ENCODE measurements at places on chromosomes 5 and 9.

DNA sequence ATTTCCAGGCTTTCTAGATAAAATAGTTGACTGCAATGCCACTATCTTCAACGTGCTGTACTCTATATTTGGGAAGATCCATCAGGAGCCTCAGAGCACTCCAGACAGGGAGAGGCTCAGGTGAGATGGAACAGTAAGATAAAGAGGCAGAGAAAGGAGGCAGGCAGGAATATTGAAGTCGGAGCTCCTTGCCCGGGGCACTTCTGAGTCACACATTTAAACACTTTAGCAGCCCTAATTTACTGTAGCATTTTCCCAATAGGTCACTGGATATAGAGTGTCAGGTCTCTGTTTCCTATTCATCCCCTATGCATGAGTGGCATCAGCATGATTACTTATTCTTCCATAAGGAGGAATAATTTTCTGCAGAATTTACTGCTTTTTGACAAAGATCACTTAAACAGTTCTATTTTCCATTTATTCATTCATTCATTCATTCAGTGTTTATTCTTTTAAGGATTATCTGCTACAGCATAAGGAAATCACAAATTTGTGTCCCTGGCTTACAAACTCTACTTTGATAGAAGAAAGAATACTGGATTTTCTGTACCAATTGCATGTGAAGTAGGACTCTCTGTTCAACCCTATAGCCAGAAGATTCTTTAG lies 170.7 kb downstream of the MAPKAP1 start:
- no peak for DNase-seq

GRCh38 chr9:4656621-4657020 lies 5.5 kb upstream of the PLPP6 start:
- DNase-seq = no peak

GRCh38 chr9:14179449-14179848 lies 134.5 kb downstream of the NFIB start:
- no peak for DNase-seq

GRCh38 chr9:125447202-125447802 lies 185.7 kb downstream of the GAPVD1 start:
- DNase-seq = no peak

GRCh38 chr9:27460226-27461023 lies 63.7 kb upstream of the IFNK start:
- peak; percentile 63 for DNase-seq

DNA sequence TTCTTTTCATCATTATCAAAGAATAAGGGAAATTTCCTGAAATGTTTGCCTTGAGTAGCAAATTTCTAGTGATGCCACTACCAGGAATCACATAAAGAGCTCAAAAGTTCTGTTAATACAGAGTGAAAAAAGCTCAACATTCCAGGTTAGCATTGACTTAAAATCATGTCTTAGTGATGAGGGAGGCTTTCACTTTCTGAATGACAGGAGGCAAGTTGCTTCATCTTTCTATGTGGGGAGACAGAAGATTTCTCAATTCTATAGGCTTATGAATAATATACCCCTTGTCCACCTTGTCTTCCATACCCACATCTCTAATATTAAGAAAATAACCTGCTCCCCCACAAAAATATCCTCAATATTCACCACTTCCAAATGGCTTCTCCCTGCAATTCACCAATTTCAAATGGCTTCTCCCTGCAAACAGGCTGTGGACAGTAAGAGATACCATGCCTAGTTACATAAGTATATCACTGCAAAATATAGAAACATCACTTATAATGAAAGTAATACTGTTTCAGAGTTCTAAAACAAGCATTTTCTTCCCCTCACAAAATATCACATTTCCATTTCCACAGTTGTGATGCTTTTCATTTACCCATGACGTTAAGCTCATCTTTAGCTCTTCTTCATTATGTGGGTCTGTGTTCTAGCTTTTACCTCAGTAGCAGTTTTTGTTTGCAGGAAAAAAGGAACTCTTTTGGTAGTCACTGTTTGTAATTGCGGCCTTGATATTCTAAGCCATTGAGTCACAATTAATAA lies 2.2 kb upstream of the JAK2 start:
- no peak for DNase-seq

Measured in A549 (cell line).